ENCODE measurements at places on chromosomes 6 and 20.

DNA sequence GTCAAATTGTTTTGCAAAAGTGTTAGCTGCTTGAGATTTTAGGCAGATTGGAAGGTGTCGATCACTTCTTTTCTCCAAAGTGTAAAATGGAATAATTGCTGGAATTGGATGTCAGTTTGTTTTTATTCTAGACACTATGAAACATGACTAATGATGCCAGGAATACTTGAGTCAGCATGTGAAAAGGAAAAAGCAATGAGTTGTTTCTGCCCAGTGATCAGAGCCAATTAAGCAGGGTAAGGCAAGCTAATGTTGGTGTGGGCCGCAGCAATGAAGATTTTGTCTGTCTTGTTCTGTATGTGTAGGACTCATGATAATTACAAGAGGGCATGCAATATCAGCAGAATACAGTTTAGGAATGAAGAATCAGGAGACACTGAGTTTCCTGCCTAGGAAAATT lies 110.3 kb downstream of the CARMIL1 start:
- DNase-seq, result peak; percentile 22

DNA sequence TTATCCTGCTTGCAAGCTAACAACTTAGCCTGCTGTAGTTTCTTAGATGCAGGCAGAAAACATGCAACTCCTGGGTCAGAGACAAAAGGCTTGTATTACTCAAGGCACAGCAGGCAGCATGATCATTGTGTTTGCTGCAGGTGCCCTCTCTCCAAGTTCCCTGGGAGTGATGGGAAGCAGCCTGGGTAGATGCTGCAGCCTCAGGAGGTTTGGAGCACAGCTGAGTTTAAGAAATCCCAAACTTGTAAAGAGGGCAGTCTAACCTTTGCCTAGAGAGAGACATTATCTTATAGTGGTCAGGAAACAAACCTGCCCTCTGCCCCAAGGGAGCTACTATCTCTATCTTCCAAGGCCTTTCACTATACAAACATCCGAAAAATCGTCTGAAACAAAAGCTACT lies 61.1 kb downstream of the PFDN4 start:
- no peak for DNase-seq

- no peak for DNase-seq
Observed at GRCh38 chr6:1825277-1825676, 215.6 kb downstream of the FOXC1 start.

GRCh38 chr20:61600016-61600415 lies 348.0 kb downstream of the CDH4 start:
- DNase-seq, result no peak

GRCh38 chr6:41974281-41974825 lies 32.7 kb upstream of the CCND3 start:
- DNase-seq, result no peak

- no peak for DNase-seq
Observed at GRCh38 chr6:15458021-15458459, 204.8 kb downstream of the DTNBP1 start.

DNA sequence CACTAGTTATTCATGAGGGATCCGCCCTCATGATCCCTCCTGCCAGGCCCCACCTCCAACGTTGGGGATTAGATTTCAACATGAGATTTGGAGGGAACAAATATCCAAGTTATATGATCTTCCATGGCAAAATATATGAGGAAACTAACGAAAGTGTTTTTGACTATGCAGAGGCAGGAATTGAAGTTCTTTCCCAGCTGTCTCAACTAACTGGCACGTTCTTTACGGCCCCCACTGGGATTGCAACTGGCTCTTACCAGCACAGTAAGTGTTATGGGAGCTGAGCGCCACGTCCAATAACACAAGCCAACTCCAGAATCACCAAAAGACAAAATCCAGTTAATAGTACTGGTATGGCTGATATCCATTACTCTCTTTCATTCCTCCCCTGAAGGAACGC lies 66.6 kb downstream of the ECT2L start:
- DNase-seq, result no peak

GRCh38 chr20:42378826-42379225 lies 760.6 kb upstream of the CHD6 start:
- DNase-seq, result no peak

DNA sequence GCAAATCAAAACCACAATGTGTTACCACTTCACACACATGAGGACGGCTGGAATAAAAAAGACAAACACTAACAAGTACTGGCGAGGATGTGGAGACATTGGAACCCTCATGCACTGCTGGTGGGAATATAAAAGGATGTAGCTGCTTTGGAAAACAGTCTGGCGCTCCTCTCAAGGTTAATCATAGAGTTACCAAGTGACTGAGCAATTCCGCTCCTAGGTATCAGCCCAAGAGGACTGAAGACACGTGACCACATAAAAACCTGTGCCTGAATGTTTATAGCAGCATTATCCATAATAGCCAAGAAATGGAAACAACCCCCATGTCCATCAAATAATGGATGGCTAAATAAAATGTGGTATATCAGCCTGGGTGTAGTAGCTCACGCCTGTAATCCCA lies 45.0 kb downstream of the VSTM2L start:
- DNase-seq, result no peak

DNA sequence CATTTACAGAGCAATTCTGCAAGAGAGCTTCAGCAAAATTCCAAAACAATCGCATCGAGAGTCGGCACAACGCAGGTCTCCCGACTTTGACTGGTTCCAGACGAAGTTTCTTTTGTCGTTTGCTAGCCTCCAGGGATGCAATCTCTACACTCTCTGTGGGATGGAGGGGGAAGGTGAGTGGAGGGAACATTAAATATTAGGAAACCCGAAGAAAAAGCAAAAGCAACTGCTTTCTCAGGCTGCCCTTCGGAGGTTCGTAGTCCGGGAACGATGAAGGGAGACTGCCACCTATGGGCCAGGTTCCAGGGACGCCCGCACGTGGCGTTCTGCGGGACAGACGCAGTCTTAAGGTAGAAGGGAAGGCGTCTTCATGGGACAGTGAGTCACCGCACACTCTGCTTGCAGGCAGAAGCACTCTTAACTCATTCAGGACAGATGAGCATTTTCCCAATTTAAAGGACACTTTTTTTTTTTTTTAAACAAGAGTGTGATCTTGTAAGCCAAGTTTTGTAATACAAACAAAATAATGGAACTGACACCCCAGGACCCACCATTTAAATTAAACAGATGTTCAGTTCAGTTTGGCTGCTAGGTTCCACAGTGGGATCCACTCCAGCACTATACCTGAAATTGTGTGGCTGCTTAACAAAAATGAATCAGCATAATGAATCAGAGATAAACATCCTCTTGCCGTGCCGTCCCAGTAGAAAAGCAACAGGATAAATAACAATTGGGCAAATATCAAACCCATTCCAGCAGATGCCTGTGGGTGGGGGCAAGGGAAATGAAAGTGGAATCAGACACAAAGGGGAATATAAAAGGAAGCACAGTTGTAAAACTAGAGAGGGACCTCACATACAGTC lies 65.8 kb upstream of the ARMC2 start:
- DNase-seq, result peak; percentile 79

GRCh38 chr6:15642276-15642675 lies 20.6 kb downstream of the DTNBP1 start:
- no peak for DNase-seq

DNA sequence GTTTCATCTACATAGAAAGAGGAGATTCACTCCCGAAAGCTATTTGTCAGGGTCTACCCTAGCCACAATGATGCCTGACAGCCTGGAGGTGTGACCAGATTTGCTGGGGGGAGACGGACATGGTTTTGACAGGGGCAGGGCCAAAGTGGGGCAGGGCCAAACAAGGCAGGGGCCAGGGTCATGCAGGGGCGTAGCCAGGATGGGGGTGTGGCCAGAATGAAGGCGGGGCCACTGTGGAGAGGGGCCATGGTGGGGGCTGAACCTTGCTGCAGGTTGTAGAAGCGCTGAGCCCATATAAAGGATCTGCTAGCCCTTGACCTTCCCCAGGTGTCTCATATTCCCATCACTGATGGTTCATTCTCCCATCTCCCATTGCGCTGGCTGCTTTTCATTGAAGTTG lies 184.1 kb upstream of the SULF2 start:
- DNase-seq, result no peak

GRCh38 chr6:115610696-115611095 lies 450.0 kb downstream of the FRK start:
- DNase-seq, result no peak

- no peak for DNase-seq
Observed at GRCh38 chr6:137856138-137856898, 10.7 kb upstream of the TNFAIP3 start.

GRCh38 chr6:85677234-85677956 lies 34.7 kb upstream of the SYNCRIP start:
- peak; percentile 38 for DNase-seq

- DNase-seq, result no peak
Observed at GRCh38 chr6:31339210-31339609, 17.8 kb downstream of the HLA-B start.

DNA sequence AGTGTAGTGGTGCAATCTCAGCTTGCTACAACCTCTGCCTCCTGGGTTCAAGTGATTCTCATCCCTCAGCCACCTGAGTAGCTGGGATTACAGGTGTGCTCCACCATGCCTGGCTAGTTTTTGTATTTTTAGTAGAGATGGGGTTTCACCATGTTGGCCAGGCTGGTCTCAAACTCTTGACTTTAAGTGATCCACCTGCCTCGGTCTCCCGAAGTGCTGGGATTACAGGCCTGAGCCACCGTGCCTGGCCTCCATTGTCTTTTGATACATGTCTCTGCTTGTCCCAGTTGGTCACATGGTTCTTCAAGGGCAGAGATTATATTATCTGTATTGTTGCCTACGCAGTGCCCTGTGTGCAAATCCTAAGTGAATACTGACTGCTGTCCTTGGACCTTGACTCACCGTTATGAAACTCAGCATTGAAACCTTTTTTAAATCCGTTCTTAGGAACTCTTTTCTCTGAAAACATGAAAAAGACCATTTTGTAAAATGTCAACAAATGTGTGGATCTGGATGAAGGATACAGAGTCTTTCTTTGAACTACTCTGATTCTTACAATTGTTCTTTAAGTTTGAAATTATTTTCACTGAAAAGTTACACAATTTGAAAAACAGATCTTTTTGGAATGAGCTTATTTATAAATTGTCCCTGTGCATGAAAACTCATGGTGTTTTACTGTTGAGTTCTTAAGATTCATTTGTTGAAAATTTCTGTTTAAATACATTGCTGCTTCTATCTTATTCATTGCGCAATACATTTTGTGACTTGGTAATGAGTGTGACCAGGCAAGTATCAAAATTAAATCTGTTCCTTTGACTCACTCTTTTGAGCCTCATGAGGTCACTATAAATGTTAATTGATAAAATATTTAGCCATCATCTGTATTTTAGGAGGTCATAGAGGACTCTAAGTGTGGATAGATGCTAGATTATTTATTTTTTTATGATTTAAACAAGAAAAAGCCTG lies 293.5 kb downstream of the UTRN start:
- DNase-seq, result peak; percentile 27

DNA sequence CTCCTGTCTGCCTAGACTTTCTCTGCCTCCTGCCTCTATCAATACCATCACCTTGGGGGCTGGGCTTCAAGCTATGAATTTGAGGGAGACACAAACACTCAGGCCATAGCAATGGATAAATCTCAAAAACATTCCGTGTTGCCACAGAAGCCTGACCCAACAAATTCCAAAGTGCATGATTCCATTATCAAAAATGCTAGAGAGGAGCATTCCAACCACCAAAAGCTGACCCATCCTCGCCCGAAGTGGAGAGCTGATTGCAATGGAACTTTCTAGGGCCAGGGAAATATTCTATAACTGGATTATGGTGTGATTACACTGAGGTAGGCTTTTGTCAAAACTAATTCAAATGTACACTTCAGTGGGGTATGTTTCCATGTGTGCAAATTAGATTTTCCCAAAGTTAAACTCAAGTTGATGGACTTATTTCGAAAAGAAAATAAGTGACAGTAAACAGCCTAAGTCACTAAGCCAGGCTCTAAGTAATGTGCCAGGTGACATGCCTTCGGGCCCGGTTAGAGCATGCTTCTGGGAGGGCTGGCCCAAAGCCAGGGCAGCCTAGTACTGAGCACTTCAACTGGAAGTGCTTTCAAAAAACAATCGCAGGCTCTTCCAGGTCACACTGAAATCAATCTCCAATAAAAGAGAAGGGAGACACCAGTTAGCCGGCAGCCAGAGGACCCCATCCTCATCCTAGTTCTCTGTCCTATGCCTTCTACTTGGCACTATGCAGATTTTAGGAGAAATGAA lies 142.3 kb downstream of the TBXT start:
- DNase-seq, result peak; percentile 97

DNA sequence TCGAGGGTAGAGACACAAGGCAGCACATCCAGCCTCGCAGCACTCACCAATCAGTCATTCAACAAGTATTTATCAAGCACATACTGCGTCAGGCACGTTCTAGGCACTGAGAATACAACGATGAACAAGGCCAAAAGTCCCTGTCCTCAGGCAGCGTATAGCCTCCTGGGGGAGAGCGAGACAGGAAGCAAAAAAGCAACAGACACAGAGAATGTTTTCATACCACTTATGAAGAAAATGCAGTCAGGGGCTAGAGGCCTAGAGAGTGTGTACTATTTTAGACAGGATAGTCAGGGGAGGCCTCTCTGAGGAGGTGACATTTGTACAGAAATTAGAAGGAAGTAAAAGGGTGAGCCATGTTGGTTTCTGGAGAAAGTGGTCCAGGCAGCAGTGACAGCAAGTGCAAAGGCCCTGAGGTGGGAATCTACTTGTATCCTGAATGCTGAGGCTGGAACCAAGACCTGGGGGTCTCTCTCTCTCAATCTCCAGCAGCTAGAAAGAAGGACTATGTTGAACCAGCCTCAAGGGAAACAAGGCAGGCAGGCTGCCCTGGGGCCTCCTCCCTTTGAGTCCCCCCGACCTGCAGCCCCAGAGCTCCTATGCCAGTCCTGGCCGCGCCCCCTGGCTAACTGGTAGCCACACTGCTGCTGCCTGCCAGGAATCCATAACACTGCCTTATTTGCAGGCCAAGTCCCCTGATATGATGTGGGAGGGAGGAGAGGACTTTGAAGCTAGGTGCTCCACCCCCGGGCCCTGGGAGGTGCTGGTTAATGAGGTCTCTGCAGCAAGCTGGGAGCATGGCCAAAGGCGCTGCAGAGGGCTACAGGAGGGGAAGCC lies 151.2 kb downstream of the GRM4 start:
- DNase-seq, result no peak

- DNase-seq, result peak; percentile 23
Observed at GRCh38 chr6:160102956-160103824, 18.4 kb upstream of the SLC22A1 start.

DNA sequence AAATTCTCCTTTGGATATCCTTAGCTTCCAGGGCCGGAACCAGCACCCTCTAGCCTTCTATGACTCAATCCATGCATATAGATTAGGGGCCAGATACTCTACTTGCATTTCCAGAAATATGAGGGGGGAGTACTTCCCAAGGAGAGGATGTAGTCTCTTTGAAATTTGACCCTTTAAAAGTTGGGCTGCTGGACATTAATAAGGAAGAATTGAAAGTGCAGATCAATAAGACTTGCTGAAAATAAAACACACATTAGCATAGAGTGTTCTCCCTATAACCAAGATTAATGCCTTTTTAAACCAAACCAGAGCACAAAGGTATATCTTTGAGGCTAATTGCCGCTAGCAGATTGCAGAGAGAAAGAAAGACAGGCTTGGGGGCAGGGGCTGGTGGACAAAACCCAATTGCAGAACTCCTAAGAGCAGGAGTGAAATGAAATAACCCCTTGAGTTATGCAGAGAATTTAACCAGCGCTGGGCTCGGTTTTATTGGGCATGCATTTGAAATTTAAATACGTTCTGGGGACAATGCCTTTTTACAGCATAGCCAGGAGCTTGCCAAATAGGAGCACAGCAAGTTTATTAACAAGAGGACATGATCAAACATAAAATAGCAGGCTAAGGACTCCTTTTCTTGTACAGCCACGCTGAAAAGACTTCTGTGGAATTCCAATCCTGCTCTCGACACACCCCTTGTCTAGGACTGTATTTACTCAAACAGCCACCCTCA lies 108.2 kb upstream of the SALL4 start:
- DNase-seq, result peak; percentile 79

- no peak for DNase-seq
Observed at GRCh38 chr20:49340161-49340966, 62.5 kb upstream of the ZNFX1 start.
